ENCODE measurements at places on chromosomes 7 and 10.

DNA sequence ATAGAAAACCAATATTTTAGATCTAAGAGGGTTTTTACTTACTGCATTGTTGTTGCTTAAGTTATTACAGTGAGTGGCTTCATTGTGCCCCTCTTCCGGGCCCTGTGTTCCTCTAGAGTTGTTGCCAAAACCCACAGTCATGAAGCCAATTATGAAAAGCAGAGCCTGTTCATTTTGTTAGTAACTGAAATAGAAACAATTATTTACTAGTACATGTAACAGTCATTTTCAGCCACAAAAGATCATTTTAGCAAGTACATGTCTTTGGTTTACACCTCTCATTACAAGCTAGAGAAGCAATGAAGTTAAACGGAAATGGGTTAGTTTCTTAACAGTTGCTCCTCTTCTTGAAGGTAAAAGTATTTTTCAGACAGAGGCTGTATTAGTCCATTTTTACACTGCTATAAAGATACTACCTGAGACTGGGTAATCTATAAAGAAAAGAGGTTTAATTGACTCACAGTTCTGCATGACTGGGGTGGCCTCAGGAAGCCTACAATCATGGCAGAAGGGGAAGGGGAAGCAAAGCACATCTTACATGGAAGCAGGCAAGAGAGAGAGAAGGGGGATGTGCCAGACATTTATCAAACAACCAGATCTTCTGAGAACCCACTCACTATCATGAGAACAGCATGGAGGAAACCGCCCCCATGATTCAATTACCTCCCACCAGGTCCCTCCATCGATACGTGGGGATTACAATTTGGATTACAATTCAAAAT is 380.5 kb downstream of the SFMBT2 start:
- DNase-seq = no peak

DNA sequence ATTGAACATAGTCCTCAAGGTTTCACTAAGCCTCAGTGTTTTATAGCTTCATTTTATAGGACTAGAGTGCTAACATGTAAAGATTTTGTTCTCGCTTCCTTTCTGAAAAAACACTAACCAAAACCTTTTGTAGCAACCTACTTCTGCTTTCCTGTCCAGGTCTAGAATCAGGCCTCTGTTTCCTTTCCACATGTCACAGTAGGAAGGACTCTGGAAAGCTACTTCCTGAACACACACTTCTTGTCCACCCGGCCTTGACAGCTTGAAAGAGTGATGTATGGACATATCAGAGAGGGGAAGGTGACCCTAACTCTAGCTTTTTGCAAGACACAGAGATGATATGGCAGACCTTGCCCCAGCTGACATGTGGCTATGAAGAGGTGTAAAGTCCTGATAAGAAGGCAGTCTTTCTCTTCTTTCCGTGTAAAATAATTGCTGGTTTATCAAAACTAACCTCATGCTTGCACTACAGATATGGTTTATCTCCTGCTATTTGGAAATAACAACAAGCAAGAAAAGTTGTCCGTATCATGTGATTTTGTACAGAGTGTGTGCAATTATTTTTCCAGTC is 175.4 kb downstream of the SKAP2 start:
- no peak for DNase-seq

GRCh38 chr10:52744057-52744805 is 28.4 kb downstream of the MBL2 start:
- no peak for DNase-seq

DNA sequence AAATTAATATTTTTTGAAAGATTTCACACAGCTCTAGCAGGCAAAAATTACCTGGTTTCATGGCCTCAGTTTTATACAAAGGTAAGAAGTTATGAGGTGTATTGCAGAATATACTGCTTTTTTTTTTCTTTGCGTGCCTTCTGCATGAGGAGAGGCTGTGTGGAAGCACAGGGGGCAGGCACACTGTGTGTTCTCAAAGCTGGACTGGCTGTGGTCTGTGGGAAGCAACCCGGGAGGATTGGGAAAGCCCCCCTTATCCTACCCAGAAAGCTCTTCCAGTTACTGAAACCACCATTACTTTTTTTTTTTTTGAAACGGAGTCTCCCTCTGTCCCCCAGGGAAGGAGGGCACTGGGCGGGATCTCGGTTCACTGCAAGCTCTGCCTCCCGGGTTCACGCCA is 25.0 kb downstream of the ADARB2 start:
- no peak for DNase-seq

DNA sequence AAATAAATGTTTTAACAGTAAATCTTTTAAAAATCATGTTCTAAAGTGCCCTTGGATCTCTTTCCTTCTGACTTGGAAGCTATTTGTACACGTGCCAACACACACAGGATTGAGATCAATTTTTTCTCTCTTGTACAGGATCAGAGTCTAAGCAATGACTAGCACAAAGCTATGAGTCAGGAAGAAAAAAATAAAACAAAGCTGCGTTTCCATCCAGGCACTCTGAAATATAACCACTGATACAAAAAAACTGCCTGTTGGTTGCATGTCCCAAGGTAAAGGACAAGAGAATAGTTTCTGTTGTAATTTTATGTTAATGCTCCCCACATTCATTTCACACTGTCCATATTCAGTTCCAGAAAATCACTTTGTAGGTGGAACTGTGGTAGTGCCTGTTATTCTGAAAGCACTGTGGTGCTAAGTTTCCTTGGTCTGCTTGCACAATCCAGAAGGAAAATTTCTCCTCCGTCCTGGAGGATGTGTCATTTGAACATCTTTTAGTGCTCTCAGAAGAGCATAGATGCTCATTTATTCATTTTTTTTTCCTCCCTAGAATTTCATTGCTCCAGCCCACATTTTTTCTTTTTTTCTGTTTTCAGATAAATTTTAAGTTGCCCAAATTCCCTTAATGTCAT is 113.4 kb downstream of the PLXDC2 start:
- peak; percentile 40 for DNase-seq

DNA sequence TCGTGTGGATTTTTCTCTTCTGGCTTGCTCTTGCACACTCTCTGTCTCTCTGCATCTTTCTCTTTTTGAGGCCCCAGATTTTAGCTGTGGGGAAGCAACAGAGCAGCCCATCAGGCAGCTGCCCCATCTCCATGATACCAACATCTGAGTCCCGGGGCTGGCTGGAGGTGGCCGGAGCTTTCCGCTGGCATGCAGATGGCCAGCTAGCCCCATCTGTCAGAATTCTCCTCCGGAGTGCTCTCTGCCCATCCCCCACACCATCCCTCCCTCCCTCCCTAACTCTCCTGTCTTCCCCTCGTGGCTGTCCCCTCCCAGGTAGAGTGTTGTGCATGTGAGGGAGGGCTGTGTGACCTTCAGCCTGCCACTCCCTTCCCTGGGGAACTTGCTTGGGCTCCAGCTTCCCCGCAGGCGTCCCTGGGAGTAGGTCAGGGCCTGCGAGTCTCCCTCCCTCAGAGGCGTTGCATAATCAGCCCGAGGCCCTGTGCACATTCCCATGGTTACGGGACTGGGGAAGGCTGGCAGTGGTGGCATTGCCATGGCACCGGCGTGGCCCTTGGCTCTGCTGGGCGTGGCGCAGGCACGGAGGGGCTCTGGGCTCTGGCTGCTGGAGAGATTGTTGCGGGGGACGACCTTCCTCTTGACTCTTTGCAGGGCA is 24.7 kb downstream of the GHRHR start:
- no peak for DNase-seq

GRCh38 chr7:11923376-11923930 is 91.5 kb upstream of the THSD7A start:
- DNase-seq = no peak

- no peak for DNase-seq
These were observed 1047.1 kb downstream of the NRG3 start for GRCh38 chr10:82922046-82922445.

DNA sequence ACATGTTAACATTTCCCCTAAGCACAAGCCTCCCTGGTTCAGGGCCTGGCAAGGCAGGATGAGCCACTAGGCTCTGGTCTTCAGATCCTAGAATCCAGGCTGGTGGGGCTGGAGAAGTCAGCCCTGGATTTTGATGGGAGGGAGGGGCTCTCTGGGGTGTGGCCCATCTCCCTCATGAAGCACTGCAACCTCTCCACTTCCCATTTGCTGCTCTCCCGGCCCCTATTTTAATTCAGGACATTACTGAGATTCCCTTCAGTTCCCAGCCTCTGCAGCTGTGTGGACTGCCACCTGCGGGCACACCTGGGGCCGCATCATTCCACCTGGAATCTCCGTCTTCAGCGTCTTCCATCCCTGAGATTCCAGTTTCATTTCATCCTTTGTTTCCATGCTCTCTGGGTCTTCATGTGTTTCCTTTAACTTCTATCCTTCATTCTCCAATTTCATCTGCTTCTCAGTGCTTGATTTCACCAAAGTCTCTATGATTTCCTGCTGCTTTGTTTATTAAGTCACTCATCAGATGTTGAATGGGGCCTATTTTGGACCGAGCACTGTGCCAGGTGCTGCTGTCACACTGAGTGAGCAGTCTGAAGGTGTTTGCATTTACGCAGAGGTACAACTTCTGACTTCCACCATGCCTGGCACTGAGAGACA is 253.6 kb downstream of the WDR37 start:
- DNase-seq = no peak

GRCh38 chr7:120547605-120548004 is 274.6 kb downstream of the KCND2 start:
- DNase-seq = no peak

DNA sequence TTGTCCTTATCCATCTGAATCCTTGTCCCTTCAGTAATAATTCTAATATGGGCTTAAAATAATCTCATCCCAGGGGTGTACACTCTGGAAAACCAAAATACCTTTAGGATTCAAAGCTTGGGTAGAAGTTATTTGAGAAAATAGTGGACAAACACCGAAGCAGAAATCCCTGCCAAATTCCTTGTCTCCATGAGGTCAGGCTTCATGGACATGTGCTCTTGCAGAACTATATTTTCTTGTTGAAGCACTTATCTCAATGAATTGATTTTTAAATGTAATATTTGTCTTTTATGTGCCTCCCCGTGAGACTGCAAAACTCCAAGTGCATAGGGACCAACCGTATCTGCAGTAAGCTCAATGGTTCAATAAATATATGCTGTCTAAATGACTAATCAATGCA is 1153.3 kb upstream of the AUTS2 start:
- no peak for DNase-seq

DNA sequence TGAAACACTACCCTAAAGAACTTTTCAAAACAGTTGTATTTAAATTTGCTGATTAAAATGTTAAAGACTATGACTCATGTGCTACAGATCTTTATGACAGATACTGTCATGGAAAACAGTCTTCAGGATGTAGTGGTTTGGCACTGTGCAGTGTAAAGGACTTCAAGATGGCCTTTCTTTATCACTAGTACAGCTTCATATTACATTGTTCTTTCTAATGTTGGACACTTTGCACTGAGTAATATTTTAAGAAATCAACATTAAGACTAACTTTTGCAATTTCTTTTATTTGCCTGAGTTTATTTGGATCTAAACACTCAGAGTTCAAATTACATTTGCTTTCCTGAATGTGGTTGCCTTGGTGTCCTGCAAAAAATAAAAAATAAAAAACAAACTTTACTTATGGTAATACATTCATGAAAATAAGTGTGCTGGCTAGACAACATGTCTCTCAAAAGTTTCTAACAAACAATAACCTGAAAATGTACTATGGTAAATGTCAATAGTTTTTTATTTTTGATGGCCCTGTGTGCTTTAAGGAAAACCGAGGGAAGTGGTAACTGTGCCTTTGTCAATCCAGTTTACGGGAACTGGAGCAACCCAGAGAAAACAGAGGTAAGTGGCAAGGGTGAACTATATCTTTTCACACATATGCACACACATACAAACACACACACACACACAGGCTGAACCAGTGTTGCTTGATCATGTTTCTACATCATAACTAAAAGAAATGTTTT is 85.9 kb upstream of the PLXDC2 start:
- peak; percentile 85 for DNase-seq

DNA sequence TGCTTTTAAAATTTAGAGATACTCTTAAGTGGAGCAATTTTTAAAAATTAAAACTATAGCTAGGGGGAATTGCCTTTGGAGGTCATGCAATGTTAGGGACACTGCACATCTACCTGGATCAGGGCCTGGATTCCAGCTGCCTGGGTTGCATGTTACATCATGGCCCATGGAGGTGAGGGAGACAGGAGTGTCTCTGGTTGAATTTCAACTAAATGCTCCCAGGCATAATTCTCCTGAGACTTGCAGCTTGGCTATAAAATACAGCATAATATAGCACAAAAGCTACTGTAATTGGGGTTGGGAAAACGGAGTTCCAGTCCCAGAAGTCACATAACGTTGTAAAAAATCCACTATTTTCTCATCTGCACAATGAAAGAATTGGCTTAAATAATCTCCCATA is 782.5 kb downstream of the LRMDA start:
- no peak for DNase-seq
